ENCODE measurements at places on chromosomes 1 and 21. TPM values are rescaled to one million over a fixed set of nuclear protein-coding genes. Genes with fewer than 3 reads are reported as not detected.

The PLD5 gene
- polyA plus RNA-seq, result not detected

The NAV1 gene
- 0.37 TPM for polyA plus RNA-seq

The SYNC gene
- polyA plus RNA-seq, result 0.05 TPM

The LRIF1 gene
- polyA plus RNA-seq, result 8.2 TPM

The ISG20L2 gene
- 16.3 TPM for polyA plus RNA-seq

The PGLYRP3 gene
- polyA plus RNA-seq, result not detected
